Activated gamma-delta T cell (primary cell): ENCODE measurements at places on chromosomes 7 and 10.

GRCh38 chr10:64363687-64364086, 842.5 kb downstream of the REEP3 start:
- DNase-seq: no peak

DNA sequence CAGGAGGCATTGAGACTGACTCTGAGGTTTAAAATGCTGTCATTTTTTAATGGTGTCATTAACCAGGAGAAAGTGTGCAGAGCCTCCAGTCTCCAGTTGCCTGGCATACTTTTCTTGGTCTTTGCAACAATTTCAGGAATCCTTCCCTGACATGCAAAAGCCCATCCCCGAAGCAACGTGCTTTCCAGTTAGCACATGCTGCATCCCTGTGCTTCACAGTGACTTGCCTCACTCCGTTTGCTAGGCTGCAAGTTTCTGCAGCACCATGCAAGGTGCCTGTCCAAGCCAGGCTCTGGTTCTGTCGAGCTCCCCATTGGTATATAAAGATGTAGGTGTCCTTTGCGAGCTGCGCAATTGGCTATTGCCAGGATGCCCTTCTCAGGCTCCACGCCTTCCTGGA, 135.0 kb downstream of the GALNT17 start:
- DNase-seq: no peak

- DNase-seq: no peak
Measured at GRCh38 chr10:79266543-79267312, 80.5 kb upstream of the PPIF start.

- no peak for DNase-seq
Measured at GRCh38 chr10:6009961-6010360, 32.6 kb upstream of the IL15RA start.

- DNase-seq: no peak
Measured at GRCh38 chr7:83684928-83685327, 36.0 kb upstream of the SEMA3E start.

DNA sequence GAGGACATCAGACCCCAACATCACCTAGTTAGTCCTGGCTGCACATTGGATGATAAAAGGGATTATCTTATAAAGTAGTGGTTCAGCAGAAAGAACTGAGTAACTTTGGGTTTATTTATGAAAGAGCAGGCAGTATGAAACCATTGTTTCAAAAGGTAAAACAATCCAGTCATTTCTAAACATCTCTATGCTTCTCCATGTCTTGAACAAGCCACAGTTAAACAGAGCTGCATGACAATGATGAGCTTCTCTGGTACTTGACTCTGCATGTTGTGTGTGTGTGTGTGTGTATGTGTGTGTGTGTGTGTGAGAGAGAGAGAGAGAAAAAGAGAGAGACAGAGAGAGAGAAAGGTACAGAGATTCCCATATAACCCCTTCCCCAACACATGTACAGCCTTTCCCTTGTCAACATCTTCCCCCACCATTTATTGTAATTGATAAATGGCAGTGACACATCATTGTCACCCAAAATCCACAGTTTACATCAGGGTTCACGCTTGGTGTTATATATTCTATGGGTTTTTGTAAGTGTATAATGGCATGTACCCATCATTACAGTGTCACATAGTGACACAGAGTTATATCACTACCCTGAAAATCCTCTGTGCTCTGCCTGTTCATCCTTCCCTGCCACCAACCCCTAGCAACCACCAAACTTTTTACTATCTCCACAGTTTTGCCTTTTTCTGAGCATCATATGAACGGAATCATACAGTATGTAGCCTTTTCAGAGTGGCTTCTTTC, 32.8 kb upstream of the SLC18A3 start:
- DNase-seq: no peak

- no peak for DNase-seq
Measured at GRCh38 chr10:6124666-6125065, 35.8 kb downstream of the RBM17 start.

DNA sequence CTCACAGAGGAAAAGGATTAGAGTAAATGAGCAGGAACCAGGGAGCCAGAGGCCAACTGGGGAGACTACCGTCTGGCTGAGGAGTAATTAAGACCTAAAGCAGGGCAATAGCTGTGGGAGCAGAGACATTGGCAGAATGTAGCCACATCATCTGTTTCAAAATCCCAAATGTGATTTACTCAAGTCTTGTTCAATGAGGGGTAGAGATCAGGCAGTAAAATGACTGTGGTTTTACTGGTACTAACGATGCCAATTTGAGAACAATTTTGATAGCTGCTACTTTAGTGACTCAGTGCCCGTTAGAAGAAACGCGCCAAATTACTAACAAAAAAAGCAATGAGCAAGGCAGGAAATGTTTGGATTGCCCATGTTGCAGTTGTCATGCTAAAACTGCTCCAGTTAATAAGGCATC, 12.7 kb upstream of the MIOS start:
- DNase-seq: no peak

GRCh38 chr7:13745530-13745929, 243.9 kb downstream of the ETV1 start:
- DNase-seq: no peak

DNA sequence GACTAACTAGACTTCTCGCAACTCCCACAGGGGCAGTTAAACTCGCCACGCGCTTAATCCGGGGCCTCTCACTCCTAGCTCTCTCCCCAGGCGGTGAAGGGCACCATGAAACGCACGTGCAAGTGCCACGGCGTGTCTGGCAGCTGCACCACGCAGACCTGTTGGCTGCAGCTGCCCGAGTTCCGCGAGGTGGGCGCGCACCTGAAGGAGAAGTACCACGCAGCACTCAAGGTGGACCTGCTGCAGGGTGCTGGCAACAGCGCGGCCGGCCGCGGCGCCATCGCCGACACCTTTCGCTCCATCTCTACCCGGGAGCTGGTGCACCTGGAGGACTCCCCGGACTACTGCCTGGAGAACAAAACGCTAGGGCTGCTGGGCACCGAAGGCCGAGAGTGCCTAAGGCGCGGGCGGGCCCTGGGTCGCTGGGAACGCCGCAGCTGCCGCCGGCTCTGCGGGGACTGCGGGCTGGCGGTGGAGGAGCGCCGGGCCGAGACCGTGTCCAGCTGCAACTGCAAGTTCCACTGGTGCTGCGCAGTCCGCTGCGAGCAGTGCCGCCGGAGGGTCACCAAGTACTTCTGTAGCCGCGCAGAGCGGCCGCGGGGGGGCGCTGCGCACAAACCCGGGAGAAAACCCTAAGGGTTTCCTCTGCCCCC, 19.5 kb downstream of the WNT8B start:
- peak; percentile 39 for DNase-seq

DNA sequence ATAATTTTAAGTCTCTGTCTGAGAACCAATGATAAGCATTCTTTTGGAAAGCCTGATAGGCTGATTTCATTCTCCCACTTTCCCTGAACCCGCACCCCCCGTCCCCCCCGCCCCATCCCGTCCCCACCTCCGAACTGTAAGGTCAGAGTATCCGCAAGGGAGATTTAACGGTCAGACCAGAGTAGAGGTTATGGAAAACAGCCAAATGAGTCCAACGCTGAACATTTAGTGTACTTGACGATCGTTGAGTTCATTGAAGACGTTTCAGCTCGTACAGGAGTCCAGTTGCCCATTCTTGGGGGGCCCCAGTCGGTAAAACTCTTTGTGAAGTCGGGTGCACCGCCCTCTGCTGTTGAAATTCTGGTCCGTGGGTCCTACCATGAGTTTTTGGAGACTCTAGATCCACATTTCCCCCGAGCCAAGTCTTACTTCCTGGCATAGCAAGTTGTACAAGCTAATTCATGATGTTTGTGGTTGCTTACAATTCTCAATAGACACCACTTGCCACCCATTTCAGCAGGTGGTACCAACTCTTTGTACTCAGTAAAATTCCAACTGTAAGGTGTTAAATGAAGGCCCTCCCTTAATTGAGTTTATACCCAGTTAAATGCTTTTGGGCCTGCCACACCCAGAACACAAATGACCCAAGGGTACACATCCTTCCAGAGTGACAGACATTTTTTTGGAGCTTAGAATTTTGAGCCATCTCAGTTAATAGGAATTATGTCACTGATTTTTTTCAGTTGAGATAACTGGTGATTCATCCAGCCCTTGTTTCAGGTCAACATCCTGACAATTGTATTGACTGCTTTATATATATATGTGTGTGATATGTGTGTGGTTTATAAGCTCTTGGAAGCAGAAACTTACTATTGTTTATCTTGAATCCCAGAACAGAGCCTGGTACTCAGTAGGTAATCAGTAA, 1.2 kb downstream of the MARCHF5 start:
- no peak for DNase-seq

- DNase-seq: no peak
Measured at GRCh38 chr7:113454597-113455169, 336.3 kb upstream of the SMIM30 start.

DNA sequence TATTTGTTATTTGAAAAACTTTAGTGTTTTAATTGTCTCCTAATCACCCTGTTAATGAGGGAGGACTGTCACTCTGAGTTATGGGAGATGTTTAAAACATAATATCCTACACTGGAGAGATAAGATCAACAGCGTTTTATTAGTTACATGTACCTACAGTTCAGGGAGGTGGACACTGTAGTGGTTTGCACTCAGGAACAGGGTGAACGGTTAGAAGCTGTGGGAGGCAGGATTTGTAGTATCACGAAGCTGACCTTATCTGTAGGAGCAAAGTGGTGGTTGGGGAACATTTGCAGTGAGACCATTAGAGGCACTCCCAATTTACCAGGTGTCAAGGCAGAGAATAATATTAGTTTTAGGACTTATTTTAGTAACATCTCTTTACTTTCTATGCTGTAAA, 193.3 kb upstream of the KCND2 start:
- no peak for DNase-seq

GRCh38 chr7:44511863-44512468, 21.5 kb upstream of the NUDCD3 start:
- no peak for DNase-seq

DNA sequence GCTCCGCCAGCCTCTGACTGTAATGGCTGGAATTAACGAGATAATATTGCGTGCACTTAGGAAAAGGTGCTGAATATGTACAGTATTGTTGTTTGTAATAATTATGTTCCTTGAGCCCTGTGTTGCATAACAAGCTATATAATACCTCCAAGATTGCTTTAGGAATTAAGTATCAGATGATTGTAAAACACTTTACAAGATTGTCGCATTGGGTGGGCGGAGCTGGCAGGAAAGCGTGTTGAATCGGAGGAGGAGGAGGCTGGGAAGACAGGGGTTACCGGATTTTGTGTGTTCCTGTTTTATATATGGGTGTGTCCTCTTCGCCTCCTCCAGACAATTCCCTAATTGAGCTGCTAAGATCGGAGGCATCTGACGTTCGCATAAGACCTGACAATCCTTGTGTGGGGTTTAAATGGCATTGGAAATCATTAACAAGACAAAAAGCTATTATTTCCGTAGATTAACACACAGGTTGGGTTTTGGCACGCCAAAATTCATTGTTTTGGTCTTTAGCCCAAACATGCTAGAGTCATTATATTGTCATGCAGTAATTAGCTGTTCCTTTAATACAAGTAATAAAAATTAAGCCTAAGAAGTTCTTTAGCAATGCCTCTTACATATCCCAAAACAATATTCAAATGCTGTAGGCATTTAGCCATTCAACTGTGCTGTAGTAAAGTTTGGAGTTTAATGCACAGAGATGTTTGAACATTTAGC, 192.9 kb upstream of the SH2B2 start:
- no peak for DNase-seq

- no peak for DNase-seq
Measured at GRCh38 chr7:738241-738640, 11.2 kb upstream of the PRKAR1B start.

- no peak for DNase-seq
Measured at GRCh38 chr10:20991526-20991925, 94.4 kb upstream of the NEBL start.

DNA sequence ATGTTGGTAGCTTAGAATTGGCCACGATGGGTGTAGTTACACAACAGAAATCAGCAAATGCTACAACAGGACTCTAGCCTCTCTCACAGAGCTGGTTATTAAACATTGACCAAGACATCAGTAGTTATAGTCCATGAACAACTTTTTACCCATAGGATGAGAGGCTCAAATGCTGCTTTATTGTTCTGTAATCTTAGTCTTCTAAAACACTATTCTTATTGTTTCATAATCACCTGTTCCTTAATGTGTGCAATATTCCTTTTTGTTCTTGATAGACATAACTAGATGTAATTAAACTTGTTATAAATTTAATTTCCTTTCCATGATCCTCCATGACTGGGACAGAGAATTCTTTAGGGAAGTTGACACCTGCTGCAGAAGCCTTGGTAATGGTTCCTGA, 356.9 kb downstream of the EXOC4 start:
- DNase-seq: no peak

- DNase-seq: no peak
Measured at GRCh38 chr10:46308666-46309450, 22.1 kb downstream of the ANTXRL start.

GRCh38 chr7:116674508-116675173, 2.6 kb downstream of the MET start:
- DNase-seq: no peak

GRCh38 chr7:73966062-73966940, 61.7 kb upstream of the ELN start:
- no peak for DNase-seq
